GM13976 (cell line): ENCODE measurements at places on chromosomes 5 and 9.
A peak's percentile ranks its signal among the peaks of the same experiment; 100 is the strongest.

DNA sequence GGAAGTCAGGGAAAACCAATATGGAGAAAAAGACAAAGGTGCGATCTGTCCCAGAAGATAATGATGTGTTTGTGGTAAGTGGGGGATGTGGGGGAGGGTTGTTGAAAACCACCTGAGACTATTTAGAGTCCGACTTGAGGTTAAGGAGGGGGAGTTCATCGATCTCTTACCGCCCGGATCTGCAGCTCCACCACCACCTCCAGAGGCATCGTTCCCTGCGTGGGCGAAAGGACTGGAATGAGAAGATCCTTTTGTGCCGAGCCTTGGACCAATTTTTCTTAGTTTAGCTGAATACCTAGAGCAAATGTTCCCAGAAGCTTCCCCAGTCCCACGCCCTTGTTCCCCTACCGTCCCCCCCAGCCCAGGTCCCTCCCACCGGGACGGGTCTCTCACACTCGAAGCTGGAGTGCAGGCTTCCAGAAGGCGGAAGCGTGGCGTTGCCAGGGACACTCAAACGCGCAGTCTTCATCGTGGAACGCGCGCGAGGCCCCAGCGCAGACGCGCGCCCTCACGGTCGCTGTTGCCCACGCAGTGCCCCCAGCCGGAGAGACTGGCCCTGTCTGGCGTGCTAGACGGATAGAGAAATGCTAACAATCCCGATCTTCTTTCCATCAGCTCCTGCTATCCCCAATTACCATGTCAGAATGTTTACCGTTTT is at the start of gene SPATA6L:
Gene SPATA6L, minus strand, starts transcription at position 439 of the 658 bp plus-strand sequence. Its CDS starts 230 bp downstream, at position 209.
- DNase-seq = peak; percentile 62

- DNase-seq = no peak
These were observed 1.1 kb downstream of the CPLX2 start for GRCh38 chr5:175872287-175873087.

DNA sequence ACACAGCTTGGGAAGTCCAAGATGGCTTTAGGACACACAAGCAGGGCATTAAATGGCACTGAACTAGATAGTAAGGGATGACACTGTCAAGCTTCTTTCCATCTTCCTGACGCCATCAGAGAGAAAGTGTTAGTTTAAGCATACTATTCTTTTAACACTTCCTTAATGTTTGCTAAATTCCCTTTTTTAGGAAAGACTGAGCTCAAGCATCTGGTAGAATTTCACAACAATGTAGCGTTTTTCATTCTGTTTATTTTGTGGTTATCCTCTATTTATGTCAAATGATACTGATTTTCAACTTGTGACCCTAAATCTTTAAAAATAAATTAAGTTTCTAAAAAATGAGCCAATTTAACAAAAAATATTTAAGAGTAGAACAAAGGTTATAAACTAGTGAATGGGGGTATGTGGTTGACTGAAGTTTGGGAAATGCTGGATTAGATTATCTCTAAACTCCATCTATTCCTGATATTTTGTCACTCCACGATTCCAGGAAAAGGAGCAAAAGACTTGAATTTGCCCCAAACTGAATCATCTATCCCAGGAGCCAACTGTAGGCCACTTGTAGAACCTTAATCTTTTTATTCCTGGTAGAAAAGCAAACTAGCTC is 147.4 kb upstream of the KLF9 start:
- no peak for DNase-seq

GRCh38 chr5:132751971-132752580 is 4.8 kb downstream of the CCNI2 start:
- DNase-seq = no peak

DNA sequence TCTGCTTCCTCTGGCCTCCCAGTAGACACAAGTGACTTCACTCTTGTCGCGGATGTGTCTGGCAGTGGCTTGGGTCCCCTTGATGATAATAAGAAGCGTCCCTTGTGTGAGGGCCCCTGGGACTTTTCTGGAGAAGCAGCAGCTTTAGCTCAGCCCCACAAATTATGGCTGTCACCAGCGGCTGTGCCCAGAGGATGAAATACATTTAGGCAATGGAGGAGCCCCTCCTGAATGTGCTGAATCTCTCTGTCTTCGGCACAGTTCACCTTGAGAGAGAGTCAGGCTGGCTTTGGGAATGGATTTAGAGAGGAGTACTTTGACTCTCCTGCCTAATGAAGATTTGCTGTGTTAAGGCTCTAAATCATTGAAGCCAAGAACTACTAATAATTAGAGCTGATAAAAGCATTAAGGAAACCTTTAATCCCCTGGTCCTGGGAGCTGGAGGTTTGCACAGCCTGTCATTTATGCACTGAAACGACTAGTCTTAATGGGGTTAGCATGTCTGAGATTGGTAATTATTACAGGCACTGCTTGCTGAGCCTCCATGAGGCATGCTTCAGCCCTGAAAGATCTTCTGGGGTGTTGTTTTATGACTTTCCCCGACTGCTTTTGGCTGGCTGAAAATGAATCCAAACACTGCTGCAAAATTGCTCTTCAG is 127.0 kb downstream of the TENT4A start:
- DNase-seq = no peak

GRCh38 chr9:129310666-129311350 is 132.7 kb upstream of the IER5L start:
- DNase-seq = no peak

DNA sequence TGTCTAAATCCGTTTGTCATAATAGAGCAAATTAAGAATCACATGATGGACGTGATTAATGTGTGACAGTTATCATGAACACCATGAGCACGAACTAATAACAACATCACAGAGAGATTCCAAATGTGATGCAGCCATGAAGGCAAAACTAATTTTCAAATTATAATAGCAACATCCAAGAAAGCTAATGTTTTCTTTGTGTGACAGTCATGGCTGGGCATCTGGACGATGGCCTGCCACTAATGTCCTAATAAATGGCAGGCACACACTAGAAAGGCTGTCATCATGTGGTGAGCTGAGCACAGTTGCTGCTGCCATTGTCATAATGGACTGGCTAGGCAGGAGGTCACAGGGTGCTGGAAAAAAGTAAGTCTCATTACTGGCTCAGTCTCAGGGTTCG is 280.0 kb upstream of the EFNA5 start:
- no peak for DNase-seq

DNA sequence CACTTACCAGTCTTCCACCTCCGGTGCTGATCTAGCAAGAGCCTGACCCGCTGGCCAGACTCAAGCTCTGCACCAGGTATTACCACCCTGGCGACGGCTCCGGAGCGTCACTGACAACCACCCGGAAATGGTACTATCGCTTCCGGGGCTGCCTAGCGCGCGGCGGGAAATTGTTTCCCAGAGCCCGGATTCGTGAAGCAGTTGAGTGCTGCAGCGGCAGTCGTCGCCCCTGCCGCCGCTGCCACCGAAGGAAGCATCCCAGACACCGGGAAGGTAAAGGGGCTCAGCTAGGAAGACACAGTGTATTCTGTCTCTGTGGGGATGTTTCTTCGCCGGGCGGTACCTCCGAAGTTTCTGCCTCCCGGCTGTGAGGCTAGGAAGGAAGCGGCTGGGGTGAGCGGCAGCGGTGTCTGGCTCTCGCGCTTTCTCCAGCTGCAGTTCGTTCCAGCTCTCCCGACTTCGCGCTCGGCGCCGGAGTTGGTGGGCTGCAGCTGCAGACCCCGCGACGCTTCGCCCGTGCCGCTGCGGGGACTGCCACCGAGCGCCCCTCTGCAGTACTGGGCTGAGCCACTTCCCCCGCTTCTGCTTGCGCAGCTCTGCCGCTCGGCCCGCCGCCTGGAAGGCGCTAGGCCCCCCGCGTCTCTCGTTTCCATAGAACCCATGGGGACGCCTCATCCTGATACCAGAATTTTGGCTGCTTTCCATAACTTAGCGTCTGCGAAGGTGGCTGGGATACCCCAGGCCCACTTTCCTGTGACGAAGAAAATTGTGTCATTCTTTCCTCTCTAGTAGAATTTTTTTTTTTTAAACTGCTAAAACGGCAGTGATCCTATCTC is at the start of the genes KIAA0825 and SLF1:
Gene KIAA0825, minus strand, starts transcription at position 112 of the 836 bp plus-strand sequence. CDS start 81,478 bp downstream, outside the sequence.
Gene SLF1, plus strand, starts transcription at position 177 of the 836 bp plus-strand sequence. CDS start 10,142 bp downstream, outside the sequence.
- DNase-seq = peak; percentile 89

DNA sequence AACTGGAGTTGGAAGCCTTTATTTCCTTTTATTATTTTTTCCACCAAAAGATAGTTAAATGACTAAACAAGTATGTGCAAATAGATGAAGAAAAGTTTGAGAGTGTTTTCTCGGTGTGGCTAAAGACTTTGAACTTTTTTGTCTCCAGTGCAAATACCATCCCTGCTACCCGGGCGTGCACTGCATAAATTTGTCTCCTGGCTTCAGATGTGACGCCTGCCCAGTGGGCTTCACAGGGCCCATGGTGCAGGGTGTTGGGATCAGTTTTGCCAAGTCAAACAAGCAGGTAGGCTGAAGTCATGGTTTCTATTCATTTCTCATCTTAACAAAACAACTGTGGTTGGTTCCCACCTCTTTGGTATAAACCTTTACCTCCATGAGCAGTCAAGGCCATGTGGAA is 26.4 kb downstream of the THBS4 start:
- no peak for DNase-seq

DNA sequence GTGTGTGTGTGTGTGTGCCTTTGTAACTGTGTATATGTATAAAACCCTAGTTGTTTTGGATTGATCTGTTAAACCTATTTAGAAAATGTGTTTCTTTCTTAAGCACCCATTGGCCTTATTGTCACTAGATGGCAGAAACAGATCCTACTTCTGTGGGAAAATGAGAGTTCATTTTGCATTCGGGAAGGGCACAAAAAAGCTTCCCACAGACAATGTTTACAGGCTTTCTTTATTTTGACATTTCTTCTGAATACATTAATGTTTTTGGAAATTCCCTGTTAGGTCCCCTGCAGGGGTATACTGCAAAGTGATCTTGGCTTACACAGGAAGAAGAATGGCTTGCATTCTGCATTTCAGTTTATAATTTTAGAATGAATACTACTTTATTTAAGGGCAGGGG is 481.8 kb upstream of the ARRDC3 start:
- no peak for DNase-seq

DNA sequence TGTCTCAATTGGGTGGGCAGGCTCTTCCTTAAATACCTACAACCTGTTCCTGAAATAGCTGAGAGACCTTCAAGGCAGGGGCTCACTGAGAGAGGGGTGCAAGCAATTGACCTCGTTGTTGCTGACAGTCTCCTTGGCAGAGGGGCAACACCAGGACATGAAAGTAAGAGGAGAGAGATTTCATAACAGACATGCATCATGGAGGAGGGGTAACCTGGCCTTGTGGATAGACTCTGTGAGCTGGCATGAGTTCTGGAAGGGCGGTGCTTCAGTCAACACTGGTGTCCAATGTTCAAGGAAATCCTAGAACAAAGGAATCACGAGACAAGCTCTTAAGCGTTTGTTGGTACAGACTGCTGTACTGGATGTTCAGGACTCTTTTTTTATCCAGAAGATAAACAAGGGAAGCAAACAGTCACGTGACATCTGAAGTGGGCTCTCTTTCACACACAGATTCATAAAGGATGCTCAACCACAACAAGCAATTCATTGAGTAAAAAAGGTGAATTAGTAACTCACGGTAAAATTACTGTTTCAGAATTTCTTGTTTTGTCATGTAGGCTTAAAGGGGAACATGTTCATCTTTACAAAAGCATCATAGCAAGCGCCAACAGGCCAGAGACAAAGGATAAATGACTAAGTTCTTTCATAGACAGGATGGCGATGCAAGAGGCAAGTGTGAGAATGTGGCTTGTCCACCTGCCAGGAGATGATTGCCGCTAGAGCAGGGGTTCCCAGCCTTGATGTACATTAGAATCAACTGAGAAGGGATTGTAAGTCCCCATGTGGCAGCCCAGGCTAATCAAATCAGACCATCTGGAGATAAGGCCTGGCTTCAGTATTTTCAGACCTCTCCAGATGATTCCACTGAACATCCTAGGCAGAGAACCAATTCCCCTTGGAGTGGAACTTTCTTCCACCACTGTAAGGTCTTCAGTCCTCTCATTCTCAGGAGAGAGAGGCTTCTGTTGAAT is 20.7 kb downstream of the ANKRA2 start:
- DNase-seq = no peak

DNA sequence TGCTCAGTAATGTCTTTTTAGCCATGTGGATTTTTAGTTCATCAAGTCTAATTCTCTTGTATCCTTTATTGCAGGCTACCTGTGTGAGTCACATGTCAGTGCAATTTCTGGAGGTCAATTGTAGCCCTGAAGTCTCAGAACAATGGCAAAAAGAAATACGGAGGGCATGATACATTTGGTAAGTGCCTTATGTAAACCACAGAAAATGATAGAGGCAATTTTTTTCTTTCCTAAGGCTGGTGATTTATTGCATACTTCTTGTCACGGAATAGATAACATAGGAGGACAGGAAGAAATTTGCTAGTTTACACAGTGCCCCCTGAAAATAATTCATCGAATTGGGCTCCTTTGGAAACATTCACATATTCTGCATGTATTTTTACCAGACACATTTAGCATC is 235.9 kb downstream of the DMRTA1 start:
- DNase-seq = no peak

DNA sequence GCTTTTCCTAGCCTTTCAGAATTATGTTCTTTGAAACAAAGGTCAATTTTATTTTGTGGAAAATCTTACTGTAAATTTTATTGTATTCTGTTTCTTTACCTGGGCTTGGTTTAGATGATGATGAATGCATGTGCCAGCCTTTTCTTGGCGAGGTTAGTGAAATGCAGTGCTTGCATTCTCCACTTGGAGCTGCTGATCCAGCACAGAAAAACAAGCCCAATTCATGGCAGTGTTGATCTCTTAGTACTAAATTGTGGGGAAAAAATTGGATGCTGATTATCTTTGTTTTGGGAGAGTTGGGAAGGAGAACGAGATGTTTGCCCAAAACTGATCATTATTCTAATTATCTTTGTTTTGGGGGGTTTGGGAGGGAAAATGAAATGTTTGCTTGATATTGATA is 3.7 kb downstream of the HABP4 start:
- DNase-seq = no peak

GRCh38 chr5:6311568-6312501 is 66.5 kb downstream of the MED10 start:
- no peak for DNase-seq

DNA sequence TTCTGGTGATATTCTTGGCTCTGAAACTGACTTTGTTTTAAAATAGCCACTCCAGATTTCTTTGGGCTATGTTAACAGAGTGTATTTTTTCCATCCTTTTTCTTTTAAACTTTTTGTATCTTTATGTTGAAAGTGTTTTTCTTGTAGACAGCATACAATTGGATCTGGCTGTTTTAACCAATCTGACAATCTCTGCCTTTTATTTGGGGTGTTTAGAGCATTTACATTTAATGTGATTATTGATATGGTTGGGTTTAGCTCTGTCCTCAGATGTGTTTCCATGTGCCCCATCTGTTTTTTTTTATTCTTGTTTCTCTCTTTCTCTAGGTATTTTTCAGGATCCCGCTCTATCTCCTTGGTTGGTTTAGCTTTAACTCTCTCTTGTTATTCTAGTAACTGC is 10.7 kb downstream of the SLC6A18 start:
- DNase-seq = no peak
